Activated naive CD4-positive, alpha-beta T cell treated with anti-CD3 and anti-CD28 coated beads, Interleukin-2, amount 10 ng/mL, durations not matched to agents 7 days and 5 days (primary cell): ENCODE measurements at places on chromosomes 16 and 17.
A peak's percentile ranks its signal among the peaks of the same experiment; 100 is the strongest.

DNA sequence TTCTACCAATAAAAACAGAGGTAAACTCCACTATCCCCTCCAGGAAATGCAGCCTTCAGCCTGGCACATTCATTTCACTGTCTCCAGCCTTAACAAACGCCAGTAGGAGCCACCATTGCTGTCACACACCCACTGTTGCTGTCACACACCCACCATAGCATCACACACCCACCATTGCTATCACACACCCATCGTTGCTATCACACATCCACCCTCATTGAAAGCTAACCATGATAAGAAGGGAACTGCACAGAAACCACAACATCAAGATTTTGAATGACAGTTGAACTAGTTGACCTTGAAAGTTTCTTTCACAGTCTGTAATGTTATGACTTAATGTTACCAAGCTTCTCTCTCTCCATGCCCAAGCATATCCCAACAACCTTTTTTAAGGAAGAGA is 38.1 kb downstream of the SHCBP1 start:
- H3K27ac ChIP-seq = peak overlapping the region; percentile 0
- DNase-seq = no peak
- H3K4me1 ChIP-seq = peaks cover 3% of the 10 kb centered on the region
- no peaks in the 10 kb centered on the region for H3K27me3 ChIP-seq

DNA sequence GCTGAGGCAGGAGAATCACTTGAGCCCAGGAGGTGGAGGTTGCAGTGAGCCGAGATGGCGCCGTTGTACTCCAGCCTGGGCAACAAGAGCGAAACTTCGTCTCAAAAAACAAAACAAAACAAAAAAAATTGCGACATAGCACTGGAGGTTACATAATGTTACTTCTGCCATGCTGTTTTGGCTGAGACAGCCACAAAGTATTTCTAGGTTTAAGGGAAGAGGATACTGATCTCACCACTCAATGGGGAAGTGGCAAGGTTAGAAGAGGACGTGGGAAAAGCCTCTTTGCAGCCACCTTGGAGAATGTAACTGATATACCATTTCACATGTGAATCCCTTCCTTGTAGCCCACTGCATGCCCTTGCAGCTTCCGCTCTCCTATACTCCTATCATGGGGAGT is 131.2 kb upstream of the NLRP1 start:
- no peak overlapping the region for H3K4me3 ChIP-seq
- no peak for DNase-seq
- H3K27ac ChIP-seq = no peak overlapping the region

DNA sequence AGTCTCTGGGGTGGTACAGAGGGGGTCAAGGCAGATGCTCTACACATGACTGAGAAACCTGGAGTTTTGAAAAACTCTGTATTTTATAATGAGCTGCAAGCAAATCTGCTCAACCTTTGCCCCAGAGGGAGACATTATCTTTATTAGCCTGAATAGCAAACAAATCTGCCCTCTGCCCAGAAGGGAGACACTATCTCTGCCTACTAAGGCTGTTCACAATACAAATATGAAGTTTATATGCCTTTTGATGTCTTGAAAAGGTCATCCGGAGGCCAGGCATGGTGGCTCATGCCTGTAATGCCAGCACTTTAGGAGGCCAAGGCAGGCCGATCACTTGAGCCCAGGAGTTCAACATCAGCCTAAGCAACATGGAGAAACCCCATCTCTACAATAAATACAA is 11.0 kb upstream of the XYLT1 start:
- no peak for DNase-seq
- peaks cover 3% of the 10 kb centered on the region for H3K4me1 ChIP-seq
- peaks cover 51% of the 10 kb centered on the region for H3K27me3 ChIP-seq
- no peak overlapping the region for H3K4me3 ChIP-seq
- H3K27ac ChIP-seq = no peak overlapping the region

DNA sequence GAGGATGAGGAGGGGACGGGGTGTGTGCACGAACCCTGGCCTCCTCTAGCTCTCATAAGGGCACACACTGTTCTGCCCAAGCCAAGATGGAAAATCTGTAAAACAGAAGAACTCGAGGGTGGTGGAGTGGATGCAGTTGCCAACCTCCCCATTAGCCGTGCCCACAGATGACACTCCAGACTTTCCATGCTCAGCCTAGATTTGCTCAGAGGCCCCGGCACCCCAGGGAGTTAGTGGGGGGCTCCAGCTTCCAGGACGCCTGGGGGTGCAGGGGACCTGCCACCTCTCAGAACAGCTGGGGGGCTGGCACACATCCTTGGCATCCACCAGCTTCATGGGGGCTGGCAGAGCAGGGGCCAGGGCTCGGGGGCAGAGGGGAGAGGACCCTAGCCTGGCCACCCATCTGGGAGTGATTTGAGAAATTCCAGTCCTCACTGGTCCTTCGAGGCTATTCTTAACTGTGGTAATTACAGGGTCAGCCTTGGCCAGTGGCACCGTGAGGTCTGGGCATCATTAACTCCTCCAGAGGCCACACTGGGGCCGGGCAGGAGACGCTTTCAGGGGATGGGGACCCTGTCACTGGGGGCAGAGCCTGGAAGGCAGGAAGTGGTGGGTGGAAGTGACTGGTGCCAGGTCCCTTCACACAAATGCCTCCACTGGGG is 14.3 kb downstream of the VASN start:
- H3K36me3 ChIP-seq = peaks cover 30% of the 10 kb centered on the region
- H3K4me3 ChIP-seq = no peak overlapping the region
- DNase-seq = no peak
- no peaks in the 10 kb centered on the region for H3K4me1 ChIP-seq
- H3K27ac ChIP-seq = no peak overlapping the region

DNA sequence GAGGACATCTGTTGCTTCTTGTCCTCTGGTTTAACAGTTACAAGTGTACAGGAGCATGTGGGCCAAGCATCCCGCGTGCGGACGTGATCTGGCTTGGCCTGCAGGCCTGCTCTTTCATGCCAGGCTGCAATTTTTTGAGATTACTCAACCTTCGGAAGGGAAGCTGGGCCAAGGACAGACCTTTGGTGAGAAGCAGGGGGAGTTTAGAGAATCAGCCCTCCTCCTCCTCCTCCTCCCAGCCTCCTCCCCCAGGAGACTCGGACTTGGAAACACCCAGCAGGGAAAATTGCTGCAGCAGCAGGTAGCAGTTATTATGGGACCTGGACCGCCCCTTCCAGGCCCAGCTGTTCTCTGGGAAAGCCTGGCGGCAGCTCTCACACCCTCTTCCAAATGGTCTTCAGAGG is 5.1 kb upstream of the KLHL36 start:
- H3K4me1 ChIP-seq = peaks cover 49% of the 10 kb centered on the region
- peaks cover 59% of the 10 kb centered on the region for H3K27me3 ChIP-seq
- H3K27ac ChIP-seq = no peak overlapping the region
- DNase-seq = no peak
- no peaks in the 10 kb centered on the region for H3K36me3 ChIP-seq
- no peak overlapping the region for H3K4me3 ChIP-seq

GRCh38 chr17:59666235-59666634 is 41.0 kb downstream of the PTRH2 start:
- no peak overlapping the region for H3K4me3 ChIP-seq
- no peak overlapping the region for H3K27ac ChIP-seq
- no peaks in the 10 kb centered on the region for H3K27me3 ChIP-seq

- no peaks in the 10 kb centered on the region for H3K27me3 ChIP-seq
- peaks cover 49% of the 10 kb centered on the region for H3K4me1 ChIP-seq
- no peak for DNase-seq
- peak overlapping the region; percentile 78 for H3K27ac ChIP-seq
- no peak overlapping the region for H3K4me3 ChIP-seq
- peaks cover 46% of the 10 kb centered on the region for H3K36me3 ChIP-seq
Measured at GRCh38 chr16:71853413-71853812, 7.6 kb downstream of the ATXN1L start.

- DNase-seq = no peak
- H3K36me3 ChIP-seq = no peaks in the 10 kb centered on the region
- H3K27ac ChIP-seq = no peak overlapping the region
- no peaks in the 10 kb centered on the region for H3K4me1 ChIP-seq
Measured at GRCh38 chr16:86892509-86892908, 314.2 kb downstream of the FOXL1 start.

DNA sequence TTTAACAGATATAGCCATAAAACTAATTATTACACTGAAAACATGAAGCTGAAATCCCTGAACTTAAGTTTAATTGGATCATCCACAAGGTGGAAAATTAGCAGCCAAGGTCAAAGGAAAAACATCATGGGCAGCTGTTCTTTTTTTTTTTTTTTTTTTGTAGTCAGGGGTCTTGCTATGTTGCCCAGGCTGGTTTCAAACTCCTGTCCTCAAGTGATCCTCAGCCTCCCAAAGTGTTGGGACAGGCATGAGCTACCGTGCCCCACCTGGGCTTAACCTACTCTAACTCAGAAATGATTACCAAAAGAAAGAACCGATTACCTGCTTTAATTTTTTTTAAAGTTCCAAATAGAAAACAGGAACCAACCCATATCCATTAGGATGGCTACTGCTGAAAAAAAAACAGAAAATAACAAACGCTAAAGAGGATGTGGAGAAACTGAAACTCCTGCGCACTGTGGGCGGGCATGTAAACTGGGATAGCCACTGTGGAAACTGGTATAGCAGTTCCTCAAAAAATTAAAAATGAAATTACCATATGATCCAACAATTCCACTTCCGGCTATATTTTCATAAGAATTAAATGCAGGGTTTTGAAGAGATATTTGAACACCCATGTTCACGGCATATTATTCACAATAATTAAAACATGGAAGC is 8.6 kb downstream of the CMC2 start:
- H3K27me3 ChIP-seq = no peaks in the 10 kb centered on the region
- peaks cover 48% of the 10 kb centered on the region for H3K36me3 ChIP-seq
- H3K4me1 ChIP-seq = peaks cover 69% of the 10 kb centered on the region
- peak overlapping the region; percentile 8 for H3K4me3 ChIP-seq
- no peak for DNase-seq
- peak overlapping the region; percentile 91 for H3K27ac ChIP-seq
